ENCODE measurements at places on chromosomes 11 and 22.
A peak's percentile ranks its signal among the peaks of the same experiment; 100 is the strongest.

- H3K36me3 ChIP-seq, result peaks cover 5% of the 10 kb centered on the region
- no peak overlapping the region for H3K4me3 ChIP-seq
- DNase-seq, result no peak
- H3K27me3 ChIP-seq, result peaks cover 17% of the 10 kb centered on the region
- H3K27ac ChIP-seq, result no peak overlapping the region
- H3K4me1 ChIP-seq, result peaks cover 3% of the 10 kb centered on the region
Measured at GRCh38 chr11:75574698-75575602, 12.9 kb downstream of the SERPINH1 start.

DNA sequence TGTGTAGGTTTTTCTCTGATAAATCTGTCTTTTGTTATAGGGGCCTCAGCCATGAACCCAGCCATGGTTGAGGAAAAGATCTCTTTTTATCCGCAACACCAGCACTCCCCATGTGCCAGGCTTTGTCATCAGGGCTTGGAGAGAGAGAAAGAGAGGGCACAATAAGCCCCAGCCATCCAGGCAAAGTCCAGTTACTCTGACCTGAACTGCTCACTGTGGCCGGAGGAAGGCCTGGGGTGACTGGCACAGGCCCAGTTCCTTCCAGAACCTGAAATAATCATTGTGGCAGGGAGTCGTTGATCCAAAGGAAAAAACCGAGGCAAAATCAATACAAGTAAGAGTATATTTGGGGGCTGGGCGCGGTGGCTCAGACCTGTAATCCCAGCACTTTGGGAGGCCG, 3.9 kb upstream of the ARHGAP8 start:
- H3K27me3 ChIP-seq, result peaks cover 36% of the 10 kb centered on the region
- peaks cover 3% of the 10 kb centered on the region for H3K4me1 ChIP-seq
- no peak for DNase-seq
- H3K27ac ChIP-seq, result no peak overlapping the region
- H3K4me3 ChIP-seq, result no peak overlapping the region

- no peaks in the 10 kb centered on the region for H3K36me3 ChIP-seq
- peaks cover 26% of the 10 kb centered on the region for H3K27me3 ChIP-seq
- no peak for DNase-seq
Measured at GRCh38 chr22:50169181-50169759, 1.3 kb upstream of the PANX2 start.

GRCh38 chr22:23001463-23001862, 68.9 kb upstream of the GNAZ start:
- peaks cover 46% of the 10 kb centered on the region for H3K27me3 ChIP-seq
- no peak overlapping the region for H3K4me3 ChIP-seq
- H3K36me3 ChIP-seq, result peaks cover 2% of the 10 kb centered on the region

GRCh38 chr11:94433049-94433448, 31.8 kb upstream of the GPR83 start:
- no peak overlapping the region for H3K4me3 ChIP-seq
- peaks cover 41% of the 10 kb centered on the region for H3K36me3 ChIP-seq
- no peaks in the 10 kb centered on the region for H3K27me3 ChIP-seq
- no peak overlapping the region for H3K27ac ChIP-seq
- H3K4me1 ChIP-seq, result no peaks in the 10 kb centered on the region

- no peak overlapping the region for H3K27ac ChIP-seq
- H3K4me3 ChIP-seq, result no peak overlapping the region
- DNase-seq, result no peak
Measured at GRCh38 chr11:34264303-34265110, 93.3 kb downstream of the ABTB2 start.

DNA sequence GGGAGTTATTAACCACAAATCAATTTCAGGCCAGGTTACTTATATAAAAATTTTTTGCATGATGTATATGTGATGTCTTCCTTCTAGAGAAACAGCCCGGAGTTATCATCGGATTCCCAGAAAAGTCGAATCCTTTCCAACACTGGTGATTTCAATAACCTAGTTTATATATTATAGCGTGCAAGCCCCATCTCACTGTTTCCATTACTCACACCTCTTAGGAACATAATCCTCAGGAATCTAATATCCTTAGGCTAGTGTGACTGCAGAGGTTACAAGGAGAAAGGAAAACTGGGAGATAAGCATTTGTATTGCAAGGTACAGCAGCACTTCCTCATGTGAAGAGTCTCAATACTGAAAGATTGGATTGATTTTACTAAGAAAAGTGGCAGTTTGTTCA, 20.3 kb downstream of the ARHGAP20 start:
- no peak overlapping the region for H3K4me3 ChIP-seq
- no peaks in the 10 kb centered on the region for H3K4me1 ChIP-seq
- H3K27ac ChIP-seq, result no peak overlapping the region
- peaks cover 17% of the 10 kb centered on the region for H3K27me3 ChIP-seq
- no peak for DNase-seq
- no peaks in the 10 kb centered on the region for H3K36me3 ChIP-seq

DNA sequence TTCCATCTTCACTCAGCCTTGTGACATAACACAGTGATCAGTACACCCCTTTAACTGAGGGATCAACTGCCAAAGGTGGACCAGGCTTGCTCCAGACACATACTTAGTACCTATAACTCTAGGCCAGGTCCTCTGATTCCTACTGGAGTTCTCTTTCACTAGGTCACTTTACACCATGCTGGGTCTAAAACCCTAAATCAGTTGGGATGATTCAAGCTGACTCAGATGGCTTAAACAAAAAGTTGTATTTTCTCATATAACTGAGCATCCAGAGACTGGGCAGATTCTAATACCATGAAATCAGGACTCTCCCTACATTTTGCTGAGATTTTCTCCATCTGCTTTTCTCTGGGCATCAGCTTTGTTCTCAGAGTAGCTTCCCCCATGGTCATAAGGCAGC, 26.0 kb upstream of the FLI1 start:
- peaks cover 17% of the 10 kb centered on the region for H3K4me1 ChIP-seq
- H3K36me3 ChIP-seq, result no peaks in the 10 kb centered on the region
- no peak overlapping the region for H3K27ac ChIP-seq
- DNase-seq, result no peak
- H3K27me3 ChIP-seq, result peaks cover 36% of the 10 kb centered on the region
- H3K4me3 ChIP-seq, result no peak overlapping the region

DNA sequence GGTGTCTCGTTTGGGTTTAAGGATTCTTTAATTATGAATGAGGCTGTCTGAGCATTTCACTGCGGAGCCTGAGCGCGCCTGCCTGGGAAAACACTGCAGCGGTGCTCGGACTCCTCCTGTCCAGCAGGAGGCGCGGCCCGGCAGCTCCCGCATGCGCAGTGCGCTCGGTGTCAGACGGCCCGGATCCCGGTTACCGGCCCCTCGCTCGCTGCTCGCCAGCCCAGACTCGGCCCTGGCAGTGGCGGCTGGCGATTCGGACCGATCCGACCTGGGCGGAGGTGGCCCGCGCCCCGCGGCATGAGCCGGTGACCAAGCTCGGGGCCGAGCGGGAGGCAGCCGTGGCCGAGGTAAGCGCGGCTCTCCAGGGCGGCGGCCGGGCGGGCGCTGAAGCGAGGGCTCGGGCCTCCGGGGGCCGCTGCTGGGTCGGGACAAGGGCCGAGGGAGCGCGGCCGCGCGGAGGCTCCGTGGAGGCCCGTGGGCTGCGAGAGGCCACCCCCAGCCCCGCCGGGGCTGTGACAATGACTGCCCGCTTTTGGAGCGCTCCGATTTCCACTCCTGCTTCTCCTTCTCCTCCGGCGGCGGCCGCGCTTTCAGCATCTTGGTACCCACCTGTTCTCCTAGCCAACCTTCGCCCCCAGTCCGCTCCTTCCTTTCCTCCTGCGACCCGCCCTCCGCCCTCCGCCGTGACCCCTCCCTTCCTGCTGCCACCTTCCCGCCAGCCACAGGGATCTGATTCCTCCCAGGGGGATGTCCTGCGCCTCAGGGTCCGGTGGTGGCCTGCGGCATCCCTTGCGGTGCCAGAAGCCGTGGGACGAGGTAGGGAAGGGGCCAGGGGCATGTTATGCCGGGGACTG, at the start of gene EXT2:
Gene EXT2 (plus strand): TSS at position 173 of the 854 bp plus-strand sequence. CDS start 12,035 bp downstream, outside the sequence.
- peaks cover 22% of the 10 kb centered on the region for H3K4me1 ChIP-seq
- peak; percentile 88 for DNase-seq
- H3K27me3 ChIP-seq, result peaks cover 2% of the 10 kb centered on the region
- peak within 1 kb of the TSS; percentile 86 for H3K4me3 ChIP-seq

- peaks cover 3% of the 10 kb centered on the region for H3K4me1 ChIP-seq
- H3K4me3 ChIP-seq, result no peak overlapping the region
- DNase-seq, result no peak
- H3K27ac ChIP-seq, result no peak overlapping the region
Measured at GRCh38 chr22:44259366-44260215, 53.2 kb downstream of the SHISAL1 start.

DNA sequence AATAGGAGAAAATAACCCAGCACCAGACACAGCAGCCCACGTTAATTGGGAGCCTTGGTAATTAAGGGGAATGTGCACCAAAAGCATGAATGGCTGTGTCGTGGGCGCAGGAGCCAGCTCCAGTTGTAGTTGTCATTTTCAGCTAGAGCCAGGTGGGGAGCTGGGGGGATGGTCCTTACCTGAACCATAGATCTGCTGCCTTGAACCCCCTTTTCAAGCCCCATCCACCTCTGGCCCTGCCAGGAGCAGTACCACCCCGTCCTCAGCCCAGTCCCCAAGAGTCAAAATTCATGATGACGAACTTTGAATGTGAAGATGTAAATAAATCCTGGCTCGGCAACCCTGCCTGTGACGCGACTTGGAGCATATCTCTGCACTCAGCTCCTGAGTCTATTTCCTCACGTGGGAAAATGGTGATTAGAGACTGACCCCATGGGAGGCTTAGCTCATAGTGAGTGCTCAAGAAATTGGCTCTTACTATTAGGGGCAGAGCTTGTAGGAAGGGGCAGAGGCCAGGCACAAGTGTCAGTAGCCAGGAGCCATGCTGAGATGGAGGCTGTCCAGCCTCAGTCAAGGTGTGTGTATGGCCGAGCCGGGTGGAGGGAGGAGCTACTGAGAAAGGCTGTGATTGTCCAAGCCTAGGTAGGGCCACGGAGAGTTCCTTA, 794 bp upstream of the FXYD6 start:
- peaks cover 70% of the 10 kb centered on the region for H3K27me3 ChIP-seq
- peak overlapping the region; percentile 31 for H3K4me3 ChIP-seq
- H3K36me3 ChIP-seq, result no peaks in the 10 kb centered on the region
- no peak for DNase-seq
- peaks cover 20% of the 10 kb centered on the region for H3K4me1 ChIP-seq

DNA sequence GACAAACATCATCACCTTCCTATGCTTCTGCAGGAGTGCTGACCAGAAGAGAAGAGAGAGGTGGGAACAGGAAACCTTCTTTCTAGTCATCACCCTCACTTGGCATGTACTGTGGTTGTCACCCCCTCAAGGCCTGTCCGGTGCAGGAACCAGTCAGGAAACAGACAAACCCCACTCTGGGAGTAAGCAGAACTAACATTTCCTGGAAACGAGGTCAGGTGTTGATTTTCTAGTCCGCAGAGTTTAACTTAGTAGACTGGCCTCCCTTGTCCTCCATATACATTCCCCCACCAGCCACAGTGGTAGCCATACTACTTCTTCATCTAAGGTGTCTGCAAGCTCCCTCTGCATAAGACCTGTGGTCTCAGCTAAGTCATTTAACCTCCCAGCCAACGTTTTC, 80.7 kb upstream of the NCAM1 start:
- peaks cover 13% of the 10 kb centered on the region for H3K4me1 ChIP-seq
- H3K36me3 ChIP-seq, result no peaks in the 10 kb centered on the region
- H3K4me3 ChIP-seq, result no peak overlapping the region
- no peak overlapping the region for H3K27ac ChIP-seq
- DNase-seq, result no peak
- H3K27me3 ChIP-seq, result peaks cover 3% of the 10 kb centered on the region

- no peaks in the 10 kb centered on the region for H3K27me3 ChIP-seq
- H3K4me1 ChIP-seq, result no peaks in the 10 kb centered on the region
- H3K4me3 ChIP-seq, result no peak overlapping the region
- no peak overlapping the region for H3K27ac ChIP-seq
Measured at GRCh38 chr22:44648821-44649565, 53.0 kb upstream of the PRR5 start.

DNA sequence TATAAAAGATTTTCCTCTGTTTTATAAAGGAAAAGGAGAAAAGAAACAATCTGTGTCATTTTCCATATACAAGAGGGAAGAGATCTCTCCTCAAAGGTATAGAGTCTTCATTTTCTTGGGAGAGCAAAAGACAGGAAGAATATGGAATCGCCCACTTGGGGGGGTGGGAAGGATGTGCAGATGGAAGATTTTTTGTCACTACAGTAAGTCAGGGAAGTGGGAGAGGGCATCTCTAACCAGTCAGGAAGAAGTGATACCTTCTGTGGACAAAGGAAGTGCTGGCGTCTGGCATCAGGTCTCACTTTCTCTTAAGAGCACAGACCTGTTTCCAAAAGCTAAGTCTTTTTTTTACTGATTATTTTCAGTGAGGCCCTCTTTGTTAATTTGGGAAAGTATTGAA, 1.4 kb downstream of the PRR14L start:
- H3K27me3 ChIP-seq, result no peaks in the 10 kb centered on the region
- peak overlapping the region; percentile 91 for H3K4me3 ChIP-seq
- peaks cover 18% of the 10 kb centered on the region for H3K36me3 ChIP-seq
- H3K4me1 ChIP-seq, result peaks cover 42% of the 10 kb centered on the region
- peak overlapping the region; percentile 97 for H3K27ac ChIP-seq
- DNase-seq, result no peak

DNA sequence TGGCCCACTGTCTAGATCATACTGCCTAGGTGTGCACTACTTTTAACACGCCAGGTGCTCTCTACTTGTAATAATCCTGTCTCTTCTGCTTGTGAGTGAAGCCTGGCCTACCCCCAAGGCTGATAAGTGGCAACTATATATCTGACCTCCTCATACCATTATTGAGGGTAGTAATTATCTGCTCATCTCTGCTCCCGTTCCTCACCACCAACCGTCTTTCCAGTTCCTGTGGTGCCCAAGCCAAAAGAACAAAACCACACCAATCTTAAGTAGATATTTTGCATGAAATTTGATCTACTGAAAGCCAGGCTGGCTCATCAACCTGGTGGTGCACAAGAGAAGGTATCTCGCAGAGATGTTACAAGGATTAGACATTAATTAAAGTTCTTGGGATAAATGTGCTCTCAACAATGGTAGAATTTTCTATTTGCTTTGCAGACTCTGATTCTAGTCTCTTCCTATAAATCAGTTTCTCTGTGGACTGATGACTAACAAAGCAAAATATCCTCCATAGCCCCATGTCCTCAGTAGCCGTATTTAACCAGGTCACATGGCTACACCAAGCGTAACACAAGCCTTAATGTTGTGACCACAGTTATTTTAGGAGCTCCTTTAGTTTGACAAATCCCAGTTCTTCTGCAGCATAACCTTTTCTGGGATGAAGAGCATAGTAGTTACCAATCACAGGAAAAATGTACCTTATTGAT, 267.2 kb downstream of the NTM start:
- no peak for DNase-seq
- no peak overlapping the region for H3K4me3 ChIP-seq
- H3K4me1 ChIP-seq, result peaks cover 2% of the 10 kb centered on the region

Measured in T-helper 2 cell treated with Interferon-gamma antibody and Interleukin-4, amounts not matched to agents 5 μg/mL and 100 μg/mL, for 36 hours (primary cell).